ENCODE measurements at places on chromosomes 4 and X. TPM values are rescaled to one million over a fixed set of nuclear protein-coding genes. Genes with fewer than 3 reads are reported as not detected.

GRCh38 chr4:182537031-182537795 lies 294.0 kb downstream of the TENM3 start:
- no peak for DNase-seq

DNA sequence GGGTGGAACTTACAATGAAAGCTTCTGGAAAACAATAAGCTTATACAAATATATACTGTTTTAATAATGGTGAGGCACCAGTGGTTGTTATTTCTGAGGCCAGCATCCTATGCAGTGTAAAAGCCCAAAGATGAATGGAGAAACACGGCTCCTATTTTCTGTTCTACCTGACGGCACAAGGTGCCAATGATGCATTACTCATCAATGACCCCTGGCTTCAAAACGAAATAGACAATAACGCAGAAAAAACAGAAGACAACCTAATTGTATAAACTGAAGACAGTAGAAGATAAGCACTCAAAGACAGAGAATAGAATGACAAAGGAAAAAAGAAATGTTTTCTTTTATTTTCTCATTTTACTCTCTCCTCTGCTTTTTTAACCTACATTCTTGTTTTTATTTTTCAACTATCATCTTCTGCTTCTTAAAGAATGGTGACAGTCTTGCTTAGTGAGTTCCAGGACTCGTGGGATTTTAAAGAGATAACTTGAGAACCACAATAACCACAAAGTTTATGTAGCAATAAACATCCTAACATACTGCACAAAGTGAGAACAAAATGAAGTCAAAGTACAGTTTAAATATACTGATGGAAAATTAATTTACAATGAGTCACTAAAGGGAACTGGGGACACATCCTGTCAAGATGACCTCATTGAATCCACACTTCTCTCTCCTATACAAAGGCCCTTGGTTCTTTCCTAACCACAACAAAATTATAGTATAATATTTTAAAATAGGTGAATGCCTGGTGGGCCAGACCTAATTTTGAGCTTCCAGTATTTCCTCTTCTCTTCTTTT lies 169.8 kb downstream of the BTC start:
- no peak for DNase-seq

The DCAF12L1 gene
- polyA plus RNA-seq: 1.2 TPM

The MAGEB1 gene
- not detected for polyA plus RNA-seq

The RHOXF1 gene
- polyA plus RNA-seq: not detected

The TCEAL5 gene
- 16.9 TPM for polyA plus RNA-seq

DNA sequence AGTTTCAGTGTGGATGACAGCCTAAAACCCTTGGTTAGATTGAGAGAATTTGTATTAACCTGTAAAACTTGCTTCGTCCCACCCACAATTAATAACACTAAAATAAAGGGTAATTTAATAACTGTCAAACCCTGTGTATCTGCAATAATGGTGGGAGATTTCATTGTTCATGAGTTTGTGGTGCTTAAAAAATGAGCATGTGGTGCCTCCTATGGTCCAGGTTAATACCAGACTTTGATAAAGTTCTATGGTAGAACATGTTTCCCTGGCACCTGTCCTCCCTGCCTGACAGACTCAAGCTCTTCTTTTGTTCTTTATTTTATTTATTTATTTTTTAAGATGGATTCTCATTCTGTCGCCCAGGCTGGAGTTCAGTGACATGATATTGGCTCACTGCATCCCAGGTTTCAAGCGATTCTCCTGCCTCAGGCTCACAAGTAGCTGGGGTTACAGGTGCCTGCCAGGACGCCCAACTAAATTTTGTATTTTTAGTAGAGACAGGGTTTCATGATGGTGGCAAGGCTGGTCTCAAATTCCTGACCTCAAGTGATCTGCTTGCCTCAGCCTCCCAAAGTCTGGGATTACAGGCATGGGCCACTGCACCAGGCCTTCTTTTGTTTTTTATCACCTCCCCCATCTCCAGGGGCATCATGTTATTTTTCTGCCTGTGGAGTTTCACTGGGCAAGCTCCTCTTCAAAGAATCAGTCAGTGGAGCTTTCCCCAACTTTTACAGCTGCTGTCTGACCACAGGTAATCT lies 289.2 kb downstream of the NR3C2 start:
- no peak for DNase-seq

- no peak for DNase-seq
Observed at GRCh38 chr4:116088771-116089170, 975.4 kb upstream of the NDST4 start.

The RASSF6 gene
- 7.3 TPM for polyA plus RNA-seq

The ASMT gene
- polyA plus RNA-seq: 0.14 TPM

The CCSER1 gene
- 16.7 TPM for polyA plus RNA-seq

DNA sequence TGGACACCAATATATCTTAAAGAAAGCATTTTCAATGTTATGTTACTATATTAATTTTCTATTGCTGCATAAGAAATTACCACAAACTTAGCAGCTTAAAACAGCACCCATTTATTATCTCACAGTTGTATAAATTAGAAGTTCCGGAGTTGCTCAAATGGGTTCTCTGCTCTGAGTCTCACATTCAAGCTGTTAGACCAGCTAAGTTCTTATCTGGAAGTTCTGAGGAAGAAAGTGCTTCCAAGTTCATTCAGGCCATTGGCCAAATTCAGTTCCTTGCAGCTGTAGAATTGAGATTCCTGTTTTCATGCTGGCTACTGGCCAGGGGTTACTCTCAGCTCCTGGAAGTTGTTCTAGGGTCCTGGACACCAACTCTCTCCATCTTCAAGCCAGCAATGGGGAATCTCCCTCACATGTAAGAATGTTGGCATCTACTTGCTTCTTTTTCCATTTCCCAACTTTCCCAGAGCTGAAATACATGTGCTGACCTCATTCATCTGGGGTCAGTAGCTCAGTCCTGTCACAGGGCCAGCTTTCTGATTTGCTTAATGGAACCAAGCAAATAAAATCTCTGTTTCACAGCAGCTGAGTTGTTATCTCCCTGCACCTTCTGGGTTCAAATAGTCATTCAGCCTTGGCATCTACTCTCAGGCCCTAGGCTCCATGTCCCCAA lies 99.6 kb upstream of the INTU start:
- peak; percentile 25 for DNase-seq

DNA sequence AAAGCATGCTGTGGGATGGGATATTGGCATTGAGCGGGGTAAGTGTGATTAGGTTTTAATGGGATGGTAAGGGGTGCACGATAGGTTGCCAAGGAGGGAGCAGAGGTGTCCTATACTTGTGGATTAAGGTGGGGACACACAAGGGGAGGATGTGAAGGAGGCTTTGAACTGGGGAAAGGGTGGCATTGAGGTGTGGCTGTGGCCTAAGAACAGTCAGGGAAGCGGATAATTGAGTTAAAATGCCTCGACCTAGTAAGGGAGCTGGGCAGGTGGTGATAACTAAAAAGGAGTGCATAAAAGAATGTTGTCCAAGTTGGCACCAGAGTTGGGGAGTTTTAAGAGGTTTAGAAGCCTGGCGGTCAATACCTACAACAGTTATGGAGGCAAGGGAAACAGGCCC lies 17.5 kb downstream of the KLKB1 start:
- DNase-seq: no peak
